Pancreas (tissue), 10 donors: ENCODE measurements at places on chromosomes 6 and 20.

GRCh38 chr6:25896252-25896651 is 22.2 kb upstream of the SLC17A3 start:
- DNase-seq = no peak

DNA sequence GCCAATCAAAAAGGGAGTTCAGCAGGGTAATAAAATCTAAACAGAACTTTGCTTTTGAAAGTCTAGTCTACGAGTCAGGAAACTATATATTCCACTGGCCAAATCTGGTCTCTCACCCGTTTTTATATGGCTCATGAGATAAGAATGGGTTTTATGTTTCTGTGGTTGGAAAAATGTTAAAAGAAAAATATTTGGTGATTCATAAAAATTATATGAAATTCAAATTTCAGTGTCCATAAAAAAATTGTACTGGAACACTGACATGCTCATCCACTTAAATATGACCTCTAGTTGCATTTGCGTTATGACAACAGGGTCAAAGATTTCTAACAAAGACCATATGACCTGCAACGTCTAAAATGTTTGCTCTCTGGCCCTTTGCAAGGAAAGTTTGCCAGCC is 22.3 kb upstream of the LAMP5 start:
- no peak for DNase-seq

DNA sequence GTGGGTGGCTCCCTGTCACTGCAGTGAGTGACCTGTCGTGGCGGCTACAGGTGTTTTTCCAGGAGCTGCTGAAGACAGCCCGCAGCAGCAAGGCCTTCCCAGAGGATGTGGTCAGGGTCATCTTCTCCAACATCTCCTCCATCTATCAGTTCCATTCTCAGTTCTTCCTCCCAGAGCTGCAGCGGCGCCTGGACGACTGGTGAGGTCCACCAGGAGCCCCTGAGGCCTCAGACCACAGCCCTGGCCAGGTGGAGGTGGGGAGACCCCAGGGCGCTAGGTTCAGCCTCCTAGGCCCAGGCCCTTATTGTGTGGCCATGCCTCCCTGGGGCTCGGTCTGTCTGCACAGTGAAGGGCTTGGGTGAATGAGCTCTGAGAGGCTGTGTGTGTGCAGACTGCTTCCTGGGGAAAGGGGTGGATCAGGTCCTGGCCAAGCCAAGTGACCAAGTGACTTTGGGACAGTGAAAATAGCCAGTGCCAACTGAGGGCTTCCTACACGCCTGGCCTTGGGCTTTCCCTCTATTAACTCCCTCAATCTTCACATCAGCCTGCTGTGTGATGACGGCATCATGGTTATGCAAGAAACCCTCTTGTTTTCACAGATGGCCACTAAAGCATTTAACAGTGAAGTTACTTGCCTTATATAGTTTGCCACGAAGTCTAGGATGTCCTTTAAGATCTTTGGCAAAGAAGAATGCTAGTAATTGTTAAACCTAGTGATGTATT is 6.4 kb downstream of the FGD2 start:
- DNase-seq = no peak

DNA sequence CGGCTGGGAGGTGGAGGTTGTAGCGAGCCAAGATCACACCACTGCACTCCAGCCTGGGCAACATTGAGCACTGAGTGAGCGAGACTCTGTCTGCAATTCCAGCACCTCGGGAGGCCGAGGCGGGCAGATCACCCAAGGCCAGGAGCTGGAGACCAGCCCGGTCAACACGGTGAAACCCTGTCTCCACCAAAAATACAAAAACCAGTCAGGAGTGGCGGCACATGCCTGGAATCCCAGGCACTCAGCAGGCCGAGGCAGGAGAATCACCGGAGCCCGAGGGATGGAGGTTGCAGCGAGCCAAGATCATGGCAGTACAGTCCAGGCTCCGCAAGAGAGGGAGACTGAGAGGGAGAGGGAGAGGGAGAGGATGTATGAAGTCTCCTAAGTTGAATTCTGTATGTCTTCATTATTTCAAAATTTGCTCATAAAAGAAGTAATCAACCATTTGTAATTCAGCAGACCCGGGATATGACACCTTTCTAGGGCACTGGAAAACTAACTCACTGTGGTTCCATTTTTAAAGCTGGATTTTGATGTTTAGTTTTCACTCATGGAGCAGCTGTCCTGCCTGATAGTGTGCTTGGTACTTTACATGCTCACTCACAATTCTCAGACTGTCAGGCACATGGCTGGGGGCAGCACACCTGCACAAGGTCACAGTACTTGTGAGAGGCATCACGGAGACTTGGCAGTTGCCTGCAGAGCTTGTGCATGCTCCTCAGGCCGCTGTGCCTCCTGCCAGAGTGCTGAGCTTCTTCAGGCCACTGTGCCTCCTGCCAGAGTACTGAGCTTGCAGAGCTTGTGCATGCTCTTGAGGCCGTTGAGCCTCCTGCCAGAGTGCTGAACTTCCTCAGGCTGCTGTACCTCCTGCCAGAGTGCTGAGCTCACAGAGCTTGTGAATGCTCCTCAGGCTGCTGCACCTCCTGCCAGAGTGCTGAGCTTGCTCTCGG is 106.2 kb downstream of the ERMARD start:
- DNase-seq = no peak

DNA sequence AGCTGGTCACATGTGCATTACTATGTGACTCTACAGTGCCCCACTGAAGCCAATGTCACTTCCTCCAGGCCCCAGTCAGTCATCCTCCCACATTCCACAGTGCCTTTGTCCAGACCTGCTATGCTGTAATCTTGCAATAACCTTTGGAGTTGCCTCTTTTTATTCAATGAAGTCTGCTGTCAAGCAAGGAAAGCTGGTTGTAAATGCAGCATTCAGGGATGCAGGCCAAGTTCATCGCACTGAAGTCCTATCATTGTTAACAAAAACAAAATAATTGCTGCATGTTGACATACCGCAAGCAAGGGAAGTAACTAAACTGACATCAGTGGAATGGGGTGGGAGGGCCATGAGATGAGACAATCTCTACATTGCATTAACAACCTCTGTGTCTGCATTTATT is 131.2 kb upstream of the CDYL start:
- no peak for DNase-seq

DNA sequence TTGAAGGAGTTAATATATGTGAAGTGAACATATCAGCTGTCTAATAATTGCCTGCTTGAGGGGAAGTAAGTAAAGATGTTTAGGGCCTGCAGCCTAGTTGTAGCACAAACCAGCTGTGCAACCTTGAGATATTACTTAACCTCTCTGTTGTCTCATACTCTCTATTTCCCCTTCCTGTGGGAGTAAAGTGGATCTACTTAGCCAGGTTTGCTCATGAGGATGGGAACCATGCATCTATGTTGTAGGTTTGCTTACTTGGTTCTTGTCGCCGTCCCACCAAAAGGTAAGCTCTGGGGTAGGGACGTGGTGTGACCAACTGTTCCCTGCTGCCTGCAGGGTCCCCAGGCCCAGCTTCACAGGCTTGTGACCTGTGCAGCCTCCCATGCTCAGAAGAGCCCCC is 362.7 kb upstream of the SULF2 start:
- DNase-seq = no peak

- no peak for DNase-seq
Measured at GRCh38 chr6:41201764-41202173, 820 bp upstream of the TREML2 start.
